ENCODE measurements at places on chromosomes 13 and 19.

DNA sequence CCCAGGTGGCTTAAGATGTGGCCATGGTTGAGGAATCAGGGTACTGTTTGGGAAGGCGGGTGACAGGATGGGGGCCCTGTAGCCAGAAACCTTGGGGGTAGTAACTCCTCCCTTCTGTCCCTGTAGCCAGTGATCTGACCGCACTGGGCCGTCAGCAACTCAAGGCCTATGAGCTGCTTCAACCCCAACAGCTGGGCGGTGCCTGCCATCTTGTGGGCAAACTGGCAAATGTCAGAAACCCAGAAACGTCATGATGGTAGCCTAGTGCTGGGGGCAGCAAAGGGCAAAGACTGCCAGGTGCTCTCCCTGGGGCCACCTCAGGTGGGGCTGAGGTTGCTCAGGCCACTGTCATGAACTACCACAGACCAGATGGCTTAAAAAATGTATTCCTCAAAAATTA is 3.5 kb downstream of the COPE start:
- no peak for DNase-seq

- no peak for DNase-seq
Measured at GRCh38 chr13:32911506-32911905, 104.7 kb upstream of the KL start.

DNA sequence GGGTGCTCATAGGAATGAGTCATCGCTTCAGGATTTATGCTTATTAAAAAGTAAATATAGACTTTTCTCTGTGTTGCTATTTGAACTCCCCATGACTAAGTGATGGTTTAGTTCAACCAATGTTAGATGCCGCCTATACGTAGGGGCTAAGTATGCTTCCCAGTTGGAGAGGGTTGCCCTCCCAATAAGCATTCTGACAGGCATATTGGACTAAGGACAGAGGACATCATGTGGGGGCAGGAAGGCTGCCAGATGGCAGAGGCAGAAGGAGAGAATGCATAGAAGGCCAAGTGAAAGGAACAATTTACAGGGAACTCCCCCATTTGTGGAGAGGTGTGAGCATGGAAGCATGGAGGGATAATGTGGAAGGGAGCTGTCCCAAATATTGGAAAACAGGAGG is 318.4 kb upstream of the OBI1 start:
- no peak for DNase-seq

- peak; percentile 35 for DNase-seq
Measured at GRCh38 chr13:26011996-26012821, 39.6 kb downstream of the SHISA2 start.

DNA sequence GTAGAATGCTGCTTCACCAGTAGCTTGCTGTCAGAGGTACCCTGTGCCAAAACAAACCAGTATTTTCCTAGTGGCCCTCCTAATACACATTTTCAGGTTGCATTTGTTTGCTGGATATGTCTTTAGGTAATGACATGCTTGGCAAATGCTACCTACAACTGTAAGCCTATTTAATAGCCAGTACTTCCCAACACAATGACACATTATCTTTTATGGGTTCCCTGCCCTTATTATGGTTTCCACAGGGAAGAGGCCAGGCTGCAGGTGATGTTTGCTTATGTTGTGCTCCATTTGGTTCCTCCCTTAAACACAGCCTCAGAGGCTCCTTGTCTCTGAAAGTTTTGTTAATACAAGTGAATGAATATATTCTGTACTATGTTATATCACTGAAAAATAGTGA is 24.7 kb downstream of the FRY start:
- no peak for DNase-seq

DNA sequence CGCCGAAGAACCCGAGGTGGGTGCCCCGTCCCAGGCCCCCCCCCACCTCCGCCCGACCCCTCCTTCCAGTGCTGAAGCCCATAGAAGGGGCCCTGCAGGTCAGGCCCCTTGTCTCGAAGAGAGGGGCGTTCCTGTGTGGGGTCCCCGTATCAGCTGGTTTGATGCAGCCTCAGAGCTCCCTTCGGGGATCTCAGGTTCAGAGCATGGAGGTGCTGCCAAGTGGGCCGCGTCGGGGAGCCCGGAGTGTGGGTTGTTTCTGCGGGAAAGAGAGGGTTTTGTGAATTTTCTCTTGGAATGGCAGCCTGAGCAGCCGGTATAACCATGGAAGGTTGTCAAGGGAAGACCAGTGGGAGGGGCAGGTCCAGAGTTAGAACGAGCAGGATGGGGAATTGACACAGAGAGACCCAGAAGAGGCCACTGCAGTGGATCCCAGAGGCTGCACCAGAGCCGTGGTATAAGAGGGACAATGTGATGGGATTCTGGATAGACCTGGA is 384 bp downstream of the TRAPPC2B start:
- DNase-seq: no peak

DNA sequence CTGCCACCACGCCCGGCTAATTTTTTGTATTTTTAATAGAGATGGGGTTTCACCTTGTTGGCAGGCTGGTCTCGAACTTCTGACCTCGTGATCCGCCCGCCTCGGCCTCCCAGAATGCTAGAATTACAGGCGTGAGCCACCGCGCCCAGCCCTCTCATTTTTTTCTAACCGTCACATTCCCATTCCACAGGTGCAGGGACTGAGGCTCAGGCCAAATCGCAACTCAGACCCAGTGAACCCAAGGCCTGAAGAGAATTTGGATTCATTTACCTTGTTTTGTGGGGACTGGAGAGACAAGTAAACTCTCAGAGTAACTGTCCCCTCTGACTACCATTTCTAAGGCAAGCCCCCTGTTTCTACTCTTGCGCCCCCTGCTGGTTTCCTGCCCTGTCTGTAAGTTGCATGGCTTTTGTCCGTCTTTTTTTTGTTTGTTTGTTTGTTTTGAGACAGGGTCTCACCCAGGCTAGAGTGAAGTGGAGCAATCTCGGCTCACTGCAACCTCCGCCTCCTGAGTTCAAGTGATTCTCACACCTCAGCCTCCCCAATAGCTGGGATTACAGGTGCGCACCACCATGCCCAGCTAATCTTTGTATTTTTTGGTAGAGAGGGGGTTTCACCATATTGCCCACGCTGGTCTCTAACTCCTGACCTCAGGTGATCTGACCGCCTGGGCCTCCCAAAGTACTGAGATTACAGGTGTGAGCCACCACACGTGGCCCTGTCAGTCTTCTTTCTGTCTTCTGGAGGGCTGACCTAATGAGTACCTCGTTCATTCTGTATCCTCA is 2.3 kb upstream of the STRN4 start:
- peak; percentile 59 for DNase-seq

DNA sequence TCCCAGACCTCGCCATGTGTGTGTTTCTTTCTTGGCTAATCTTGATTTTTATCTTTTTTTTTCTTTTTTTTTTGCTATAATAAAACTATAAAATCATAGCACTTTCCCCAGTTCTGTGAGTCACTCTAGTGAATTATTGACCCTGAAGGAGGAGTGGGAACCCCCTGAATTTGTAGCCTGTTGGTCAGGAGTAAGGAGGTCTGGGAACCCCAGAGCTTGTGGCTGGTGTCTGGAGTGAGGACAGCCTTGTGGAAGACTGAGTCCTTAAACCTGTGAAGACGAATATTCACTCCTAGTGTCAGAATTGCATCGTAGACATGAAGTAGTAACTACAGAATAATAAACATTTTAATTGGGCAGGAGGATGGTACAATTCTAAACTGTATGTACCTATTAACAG is 7.4 kb downstream of the EID2B start:
- no peak for DNase-seq

DNA sequence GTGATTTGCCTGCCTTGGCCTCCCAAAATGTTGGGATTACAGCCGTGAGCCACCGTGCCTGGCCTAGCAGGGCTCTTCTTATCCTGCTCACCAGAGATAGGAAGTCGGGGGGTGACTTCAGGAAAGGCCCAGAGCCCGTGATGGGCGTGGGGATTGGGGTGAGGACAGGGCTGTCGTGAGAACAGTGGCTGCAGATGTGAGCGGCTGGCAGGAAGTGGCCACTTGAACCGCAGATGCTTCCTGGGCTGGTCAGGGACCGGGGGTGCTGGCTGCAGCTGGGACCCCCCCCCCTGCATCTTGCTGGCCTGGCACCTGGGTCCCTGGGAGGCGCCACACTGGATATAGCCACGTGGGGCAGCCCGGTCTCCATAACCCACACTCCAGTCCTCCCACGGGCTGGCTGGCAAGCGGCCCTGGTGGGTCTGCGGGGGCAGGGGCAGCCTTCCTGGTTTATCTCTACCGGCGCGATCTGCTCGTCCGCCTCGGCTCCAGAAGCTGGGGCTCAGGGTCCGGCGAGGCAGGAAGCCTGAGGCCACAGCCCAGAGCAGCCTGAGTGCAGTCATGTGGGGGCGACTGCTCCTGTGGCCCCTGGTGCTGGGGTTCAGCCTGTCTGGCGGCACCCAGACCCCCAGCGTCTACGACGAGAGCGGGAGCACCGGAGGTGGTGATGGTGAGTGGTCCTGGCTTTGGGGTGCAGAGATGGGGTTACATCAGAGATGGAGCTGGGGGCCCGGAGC is at the start of gene F2RL3:
Gene F2RL3, plus strand, starts transcription at position 371 of the 737 bp plus-strand sequence. Its CDS starts 191 bp downstream, at position 562.
- no peak for DNase-seq

GRCh38 chr19:50705422-50706019 is 14.1 kb downstream of the SHANK1 start:
- no peak for DNase-seq

DNA sequence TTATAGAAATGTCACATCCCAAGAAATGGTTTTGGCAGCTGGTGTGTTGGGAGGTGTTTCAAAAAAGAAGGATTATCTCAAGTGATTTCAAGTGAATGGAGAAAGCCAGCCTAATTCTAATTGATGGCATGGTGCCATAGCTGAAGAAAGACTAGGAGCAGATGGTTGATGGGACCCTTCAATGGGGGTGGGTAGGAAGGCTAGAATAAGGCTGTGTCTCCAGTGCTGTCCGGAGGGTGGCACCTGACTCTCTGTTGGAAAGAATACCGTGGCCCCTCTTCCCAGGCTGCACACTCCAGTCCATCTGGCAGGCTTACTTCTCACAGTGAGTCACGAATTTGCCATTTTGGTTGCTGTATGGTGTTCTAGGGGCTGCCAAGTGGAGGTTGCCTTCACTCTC is 51.0 kb upstream of the GPR12 start:
- DNase-seq: no peak

GRCh38 chr13:59829690-59830089 is 334.0 kb downstream of the DIAPH3 start:
- no peak for DNase-seq

GRCh38 chr19:14674764-14675163 is at the start of gene ADGRE3:
Gene ADGRE3, minus strand, starts transcription at chr19:14674844. Its CDS starts 74 bp downstream, at chr19:14674770.
- no peak for DNase-seq

- DNase-seq: no peak
Measured at GRCh38 chr13:85772367-85772766, 26.9 kb downstream of the SLITRK6 start.

DNA sequence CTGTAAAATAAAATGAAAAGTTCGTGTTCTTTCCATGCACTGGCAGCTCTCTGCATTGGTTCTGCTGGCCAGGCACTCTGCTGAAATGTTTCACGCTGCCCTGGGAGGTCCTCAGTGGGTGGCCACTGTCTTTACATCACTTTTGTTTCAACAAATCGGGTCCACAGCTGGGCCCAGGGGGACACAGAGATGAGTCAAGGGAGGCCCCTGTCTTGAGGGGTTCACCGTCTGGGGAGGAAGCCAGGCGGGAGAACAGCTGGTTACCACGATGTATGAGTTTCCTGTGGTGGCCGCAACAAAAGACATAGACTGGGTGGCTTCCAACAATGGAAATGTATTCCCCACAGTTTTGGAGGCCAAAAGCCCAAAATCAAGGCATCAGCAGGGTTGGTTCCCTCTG is 5.1 kb upstream of the KLF2 start:
- no peak for DNase-seq

- no peak for DNase-seq
Measured at GRCh38 chr19:19169236-19170052, 619 bp downstream of the MEF2B start.

DNA sequence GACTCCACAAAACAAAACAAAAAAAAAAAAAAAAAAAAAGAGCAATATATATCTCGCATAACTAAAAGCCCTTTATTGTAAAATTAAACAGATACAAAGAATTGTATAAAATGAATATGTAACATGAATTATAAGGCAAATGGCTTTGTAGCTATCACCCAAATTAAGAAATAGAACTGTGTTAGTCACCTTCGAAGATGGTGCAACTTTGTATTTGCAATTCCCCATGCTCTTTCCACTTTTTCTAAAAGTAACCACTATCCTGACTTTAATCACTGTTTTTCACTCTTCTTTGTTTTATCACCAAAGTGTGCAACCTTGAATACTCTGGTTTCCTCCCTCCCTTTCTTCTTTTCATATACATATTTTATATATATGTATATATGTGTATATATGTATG is 57.1 kb upstream of the HTR2A start:
- no peak for DNase-seq

DNA sequence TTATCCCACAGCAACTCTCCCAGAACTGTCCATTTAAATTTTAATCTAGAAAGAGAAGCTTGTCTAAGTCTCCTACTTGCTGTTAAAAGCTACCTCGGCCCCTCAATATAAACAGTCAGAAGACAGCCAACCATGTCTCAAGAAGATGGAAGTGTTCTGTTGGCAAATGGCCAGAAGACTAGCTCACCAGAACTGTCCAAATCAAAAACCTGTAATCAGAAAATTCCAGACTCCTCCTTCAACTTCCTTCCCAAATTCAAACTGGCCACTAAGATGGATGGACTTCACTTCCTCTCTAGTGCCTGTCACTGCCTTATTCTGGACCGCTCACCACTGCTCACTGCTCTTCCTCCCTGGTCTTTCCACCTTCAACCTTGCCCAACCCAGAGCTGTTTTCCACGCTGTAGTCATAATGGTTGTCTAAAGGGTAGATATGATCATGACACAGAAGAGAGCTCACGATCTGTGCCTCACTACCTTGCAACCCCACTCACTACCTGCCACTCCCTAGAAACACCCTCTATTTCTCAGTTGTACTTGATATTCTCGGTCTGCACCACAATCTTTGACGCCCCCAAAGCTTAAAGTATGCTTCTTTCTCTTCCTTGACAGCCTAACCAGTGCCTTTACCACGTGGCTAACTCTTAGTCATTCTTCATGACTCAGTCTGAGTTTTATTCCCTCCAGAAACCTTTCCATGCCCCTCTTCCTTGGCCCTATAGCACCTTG is 9.2 kb downstream of the FGF14 start:
- DNase-seq: no peak

DNA sequence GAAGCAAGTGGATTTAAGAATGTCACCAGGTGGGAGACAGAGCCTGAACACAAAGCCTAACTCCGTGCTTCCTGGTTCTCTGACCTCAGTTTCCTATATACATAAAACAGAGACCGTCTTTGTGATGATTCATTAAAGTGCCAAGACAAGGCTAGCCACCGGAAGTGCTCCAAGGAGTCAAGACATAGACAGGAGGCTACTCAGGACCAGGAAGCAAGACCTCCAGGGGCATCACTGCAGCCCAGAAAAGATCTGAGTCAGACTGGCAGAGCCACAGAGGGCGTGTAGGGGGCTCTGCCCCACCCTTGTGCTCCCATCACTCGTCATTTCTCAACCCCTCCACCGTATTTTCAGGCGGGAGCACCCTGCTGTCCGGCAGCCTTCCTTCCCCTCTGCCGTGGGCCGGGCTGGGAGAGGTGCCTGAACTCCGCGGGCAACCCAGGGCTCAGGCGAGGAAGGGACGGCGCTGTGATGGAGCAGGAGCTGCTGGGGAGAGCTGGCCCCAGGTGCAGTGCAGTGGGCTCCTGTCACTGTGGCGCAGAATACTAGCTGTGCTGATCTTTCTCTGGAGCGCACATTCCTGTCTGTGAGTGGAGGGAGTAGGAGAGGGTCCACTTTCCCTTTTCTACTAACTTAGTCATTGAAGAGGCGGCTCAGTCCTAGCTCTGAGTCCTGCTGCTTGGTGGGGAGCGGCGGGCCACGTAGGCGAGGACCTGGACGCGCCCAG is 134.7 kb upstream of the GPR12 start:
- DNase-seq: no peak

GRCh38 chr13:83853771-83854170 is 28.5 kb downstream of the SLITRK1 start:
- DNase-seq: no peak

- DNase-seq: no peak
Measured at GRCh38 chr13:50584856-50585580, 258.5 kb downstream of the DLEU7 start.
